ENCODE measurements at places on chromosomes 1 and 21.

DNA sequence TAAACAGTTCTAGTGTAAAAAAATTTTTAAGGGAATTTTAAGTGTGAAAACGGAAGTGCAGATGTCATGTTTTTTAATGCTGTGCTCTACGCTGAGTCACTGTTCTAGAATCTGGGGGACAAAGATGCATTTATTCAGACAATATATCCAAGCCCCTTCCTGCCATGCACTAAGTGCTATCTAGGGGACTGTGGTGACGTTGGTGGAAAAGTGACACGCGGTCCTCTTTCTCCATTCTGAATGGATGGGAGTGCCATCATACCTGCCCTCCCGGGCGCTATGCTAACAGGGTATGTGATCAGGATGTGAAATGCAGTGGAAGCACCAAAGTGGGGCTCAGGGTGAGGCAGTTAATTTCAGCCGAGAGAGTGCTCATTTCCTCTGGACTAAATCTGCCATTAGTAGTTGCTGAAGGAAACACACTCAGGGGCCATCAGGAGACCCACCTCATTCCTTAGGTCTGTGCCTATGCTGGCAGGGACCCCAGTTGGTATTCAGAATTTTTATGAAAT, 6.6 kb downstream of the C1orf226 start:
- no peak for DNase-seq

GRCh38 chr1:38677311-38677710, 182.3 kb downstream of the RRAGC start:
- DNase-seq = no peak

GRCh38 chr1:95084317-95085176, 11.8 kb upstream of the ALG14 start:
- no peak for DNase-seq

DNA sequence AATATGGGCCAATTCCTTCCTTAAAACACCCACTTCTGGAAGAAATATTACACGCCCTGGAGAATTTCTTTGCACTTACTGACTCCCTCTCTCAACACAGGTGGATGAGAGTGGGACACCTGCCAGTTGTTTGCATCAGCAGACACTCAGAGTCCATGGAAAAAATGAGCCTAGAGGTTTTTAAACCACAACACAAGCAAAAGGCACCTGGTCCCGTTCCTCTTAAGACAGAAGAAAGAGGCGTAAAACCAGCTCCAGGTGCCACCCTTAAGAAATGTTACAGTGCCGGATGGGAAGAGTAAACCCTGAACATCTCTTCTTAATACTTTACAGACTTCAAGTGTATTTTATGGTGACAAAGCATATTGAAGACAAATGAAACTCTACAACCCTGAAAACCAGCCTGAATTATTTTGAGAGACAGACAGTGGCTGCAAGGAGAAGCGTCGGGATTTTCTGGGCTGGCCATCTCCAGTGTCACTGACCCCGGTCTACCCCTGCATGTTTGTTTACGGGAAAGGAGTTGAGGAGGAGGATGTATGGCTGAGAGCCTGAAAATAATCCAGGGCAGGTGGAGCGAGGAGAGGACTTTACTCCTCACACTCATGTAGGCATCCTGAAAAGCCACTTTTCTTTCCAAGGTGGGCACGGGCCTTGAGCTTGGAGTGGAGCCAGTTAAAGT, 7.8 kb upstream of the RIPK4 start:
- no peak for DNase-seq

DNA sequence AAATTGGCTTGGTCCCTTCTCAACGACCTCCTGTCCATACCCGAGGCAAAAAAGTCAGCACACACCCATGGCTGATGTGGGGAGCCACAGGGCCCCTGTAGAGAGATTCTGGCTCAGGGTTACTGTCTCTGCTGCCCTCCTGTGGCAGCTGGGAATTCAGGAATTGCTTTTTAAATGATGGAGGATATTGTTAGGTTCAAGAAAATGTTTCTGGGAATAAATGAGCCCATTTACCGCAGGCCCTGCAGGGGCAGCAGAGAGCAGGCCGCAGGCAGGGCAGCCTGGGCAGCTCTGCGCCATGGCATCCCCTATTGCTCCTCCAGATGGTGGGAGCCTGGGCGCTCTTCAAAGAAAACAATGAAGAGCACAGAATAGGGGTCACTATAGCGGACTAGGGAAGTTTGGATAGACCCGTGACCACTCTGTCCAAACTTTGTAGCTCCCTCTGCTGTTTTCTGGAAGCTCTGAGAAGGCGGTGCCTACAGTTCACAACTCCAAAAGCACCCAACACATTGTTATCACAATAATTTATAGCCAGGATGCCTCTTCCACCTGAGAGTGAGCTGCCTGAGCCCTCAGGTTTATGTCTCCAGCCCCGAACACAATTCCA, 201.1 kb downstream of the BACH1 start:
- DNase-seq = no peak

- no peak for DNase-seq
Measured at GRCh38 chr1:158952416-158952815, 21.1 kb downstream of the PYHIN1 start.

- no peak for DNase-seq
Measured at GRCh38 chr1:232179896-232180778, 449.8 kb downstream of the SIPA1L2 start.

GRCh38 chr1:236536540-236536939, 12.8 kb downstream of the LGALS8 start:
- DNase-seq = no peak

DNA sequence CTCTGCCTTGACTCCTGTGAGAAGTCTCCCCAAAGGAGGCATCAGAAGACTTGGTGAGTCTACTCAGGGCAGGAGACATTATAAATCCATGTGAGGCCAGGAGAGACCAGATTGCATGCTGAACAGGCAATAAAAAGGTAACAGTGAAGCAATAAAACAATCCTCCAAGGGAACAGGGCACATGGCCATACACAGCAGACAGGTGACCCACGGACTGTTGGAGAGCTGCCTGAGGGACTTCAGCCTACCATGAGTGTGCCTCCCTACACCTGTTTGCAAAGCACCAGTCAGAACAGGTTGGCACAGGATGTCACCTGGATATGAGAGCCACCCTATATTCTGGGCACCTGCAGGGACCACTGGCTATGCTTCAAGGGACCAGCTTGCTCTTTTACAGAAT, 67.6 kb downstream of the MAB21L3 start:
- DNase-seq = no peak

DNA sequence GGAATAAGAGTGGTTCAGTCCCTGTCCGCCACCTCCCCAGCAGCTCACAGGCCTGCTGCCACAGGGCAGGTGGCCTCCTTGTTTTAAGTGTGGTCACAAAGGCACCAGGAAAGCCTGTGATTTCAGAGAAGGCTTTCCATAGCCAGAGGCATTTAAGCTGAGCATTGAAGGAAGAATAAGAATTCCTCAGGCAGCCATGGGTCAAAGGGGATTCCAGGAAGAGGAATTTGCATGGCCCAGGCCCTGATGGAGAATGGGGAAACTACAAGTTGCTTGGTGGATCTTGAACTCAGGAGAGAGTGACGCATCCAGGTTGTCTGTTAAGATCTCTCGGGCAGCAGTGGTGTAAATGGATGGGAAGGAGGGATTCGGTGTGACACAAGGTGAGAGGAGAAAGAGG, 66.7 kb downstream of the KLHDC7A start:
- DNase-seq = no peak

- DNase-seq = no peak
Measured at GRCh38 chr1:197144570-197145325, 1.7 kb downstream of the ASPM start.

DNA sequence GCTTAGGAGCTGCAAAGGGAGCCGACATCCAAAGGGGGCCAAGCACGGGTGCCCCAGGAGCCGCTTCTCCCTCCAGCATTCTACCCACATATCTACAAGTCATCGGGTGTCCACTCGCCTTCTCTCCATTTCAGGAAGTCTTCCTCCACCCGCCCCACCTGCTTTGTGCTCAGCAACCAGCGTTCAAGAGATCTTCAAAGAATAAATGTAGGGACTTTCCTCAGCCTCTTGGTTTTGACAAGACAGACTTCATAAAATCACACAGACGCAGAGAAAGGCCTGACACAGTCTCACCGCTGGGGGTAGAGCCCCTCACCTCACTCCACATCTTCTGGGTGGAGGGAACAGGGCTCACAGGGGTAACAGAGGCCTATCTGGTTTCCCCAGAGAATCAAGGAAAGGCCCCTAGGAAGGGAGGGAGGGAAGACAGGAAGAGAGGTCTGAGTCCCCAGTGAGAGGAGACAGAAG, 49.5 kb downstream of the SSBP3 start:
- no peak for DNase-seq

- no peak for DNase-seq
Measured at GRCh38 chr1:2240270-2241156, 12.4 kb downstream of the SKI start.

GRCh38 chr1:157704878-157705277, 4.3 kb upstream of the FCRL3 start:
- DNase-seq = no peak

DNA sequence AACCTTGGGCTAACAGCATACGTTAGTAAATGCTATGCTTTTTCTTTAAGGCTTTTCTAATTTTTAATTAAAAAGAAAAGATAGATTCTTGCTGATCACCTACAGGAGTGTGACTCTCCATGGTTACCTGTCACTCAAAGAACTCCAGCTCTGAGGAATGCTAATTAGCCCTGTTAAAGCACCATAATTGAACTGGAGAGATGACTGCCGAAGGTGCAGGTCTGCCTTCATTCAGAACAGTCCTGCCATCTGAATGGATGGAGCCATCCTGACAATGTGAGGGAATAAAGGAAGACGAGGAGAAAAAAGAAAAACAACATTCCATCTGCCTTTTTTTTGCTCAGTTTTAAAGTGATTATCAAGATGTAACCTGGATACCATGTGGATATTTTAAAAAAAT, 94.6 kb downstream of the ATP6V1G3 start:
- DNase-seq = no peak

GRCh38 chr1:228013935-228014930, 7.4 kb downstream of the WNT3A start:
- no peak for DNase-seq

GRCh38 chr1:21912038-21912758, 24.9 kb downstream of the HSPG2 start:
- DNase-seq = no peak
